IPS DF 19.7 (cell line): ENCODE measurements at places on chromosomes 5 and 9.

DNA sequence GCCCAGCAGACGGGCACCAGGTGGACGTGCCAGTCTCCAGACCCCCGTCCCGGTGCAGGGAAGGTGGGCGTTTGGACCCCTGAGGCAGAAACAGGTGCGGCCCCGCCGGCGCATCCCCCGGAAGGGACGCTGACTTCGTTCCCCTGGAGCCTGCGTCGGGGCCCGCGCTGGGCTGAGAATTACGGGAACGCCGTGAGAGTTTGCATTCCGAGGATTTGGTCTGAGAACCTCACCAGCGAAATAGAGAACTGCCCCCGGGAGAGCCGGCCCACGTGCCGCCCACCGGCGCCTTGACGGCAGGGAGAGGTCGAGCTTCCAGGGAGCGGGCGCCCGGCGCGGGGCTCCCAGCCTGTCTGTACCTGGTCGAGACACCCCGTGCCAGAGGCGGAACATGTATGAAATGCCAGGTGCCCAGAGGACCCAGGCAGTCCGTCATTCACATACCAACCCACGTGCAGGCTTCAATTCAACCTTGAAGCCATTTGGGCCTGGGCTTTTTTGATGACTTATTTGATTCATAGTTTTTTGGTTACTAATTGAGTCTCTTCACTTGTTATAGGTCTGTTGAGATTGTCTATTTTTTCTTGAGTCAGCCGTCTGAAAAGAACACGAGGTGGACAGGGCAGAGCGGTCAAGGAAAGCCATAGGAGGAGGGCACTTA lies 877 bp upstream of the CAMSAP1 start:
- no peak for DNase-seq

- DNase-seq = no peak
Observed at GRCh38 chr9:94445863-94446262, 109.0 kb upstream of the PCAT7 start.

- no peak for DNase-seq
Observed at GRCh38 chr5:150213530-150213929, 23.7 kb downstream of the SLC6A7 start.

DNA sequence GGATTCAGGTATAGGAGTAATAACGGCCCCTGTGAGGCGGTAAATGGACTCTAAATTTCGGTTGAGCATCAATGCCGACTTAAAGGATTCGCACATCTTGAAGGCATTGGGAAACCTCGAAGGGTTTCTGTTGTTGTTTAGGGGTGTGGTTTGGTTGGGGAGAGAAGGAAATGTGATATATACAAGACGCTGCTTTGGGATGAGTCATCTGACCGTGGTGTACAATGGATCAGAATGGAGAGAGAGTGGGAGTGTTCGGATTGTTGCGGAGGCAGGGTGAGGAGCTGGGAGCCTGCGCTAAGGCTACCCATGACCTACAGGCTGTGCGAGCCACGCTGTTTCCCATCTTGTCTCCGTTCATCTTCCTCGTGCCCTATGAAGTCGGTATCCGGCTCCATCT lies 60.4 kb upstream of the ERCC6L2 start:
- DNase-seq = no peak
